ENCODE measurements at places on chromosomes 4 and X. TPM values are rescaled to one million over a fixed set of nuclear protein-coding genes. Genes with fewer than 3 reads are reported as not detected.

GRCh38 chrX:111170017-111170416 is 74.0 kb downstream of the PAK3 start:
- DNase-seq = no peak

DNA sequence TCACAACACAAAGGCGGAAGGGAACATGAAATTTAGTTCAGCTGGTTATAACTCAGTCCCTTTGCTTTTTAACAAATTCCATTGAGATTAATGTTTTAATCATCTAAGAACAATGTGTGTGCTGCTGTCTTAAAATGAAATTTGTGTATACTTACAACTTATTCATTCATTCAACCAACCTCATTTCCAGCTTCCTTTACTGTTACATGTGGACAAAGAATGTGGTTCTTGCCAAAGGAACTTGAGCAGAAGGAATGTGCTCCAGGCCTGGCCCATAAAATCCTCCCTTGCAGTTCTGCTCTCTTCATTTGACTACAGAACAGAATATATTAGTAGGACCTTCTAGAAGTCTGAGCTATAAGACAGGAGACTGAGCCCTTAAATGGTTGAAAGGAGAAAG is 176.8 kb upstream of the GLRA2 start:
- DNase-seq = no peak

- DNase-seq = no peak
Measured at GRCh38 chrX:72299891-72300630, 5.7 kb downstream of the CITED1 start.

DNA sequence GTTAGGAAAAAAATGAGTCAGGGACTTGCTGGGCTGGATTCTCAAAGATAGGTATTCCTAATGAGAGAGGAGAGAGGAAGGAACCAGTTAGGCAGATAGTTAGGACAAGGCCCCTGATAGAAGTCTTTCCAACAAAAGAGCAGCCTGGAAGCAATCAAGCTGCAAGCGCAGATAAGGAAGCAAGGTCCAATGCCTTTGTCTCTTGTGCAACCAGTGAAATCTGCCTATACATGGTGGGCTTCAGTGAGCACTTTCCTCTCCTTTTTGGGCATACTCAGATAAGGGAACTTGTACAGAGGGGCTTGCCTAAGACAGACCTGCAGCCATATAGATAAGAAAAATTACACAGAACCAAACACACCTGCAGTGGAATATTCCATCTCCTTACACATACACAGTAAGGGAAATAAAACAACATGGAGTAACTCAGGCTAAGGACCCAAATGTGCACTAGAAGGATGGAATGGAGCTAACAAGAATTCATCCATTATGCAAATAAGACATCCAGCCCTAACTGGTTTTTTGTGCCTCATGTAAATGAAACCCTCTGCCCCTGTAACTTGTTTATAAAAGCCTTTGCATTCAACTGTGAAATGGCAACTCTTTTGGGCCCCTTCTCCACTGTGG is 68.8 kb downstream of the PCDH18 start:
- no peak for DNase-seq

DNA sequence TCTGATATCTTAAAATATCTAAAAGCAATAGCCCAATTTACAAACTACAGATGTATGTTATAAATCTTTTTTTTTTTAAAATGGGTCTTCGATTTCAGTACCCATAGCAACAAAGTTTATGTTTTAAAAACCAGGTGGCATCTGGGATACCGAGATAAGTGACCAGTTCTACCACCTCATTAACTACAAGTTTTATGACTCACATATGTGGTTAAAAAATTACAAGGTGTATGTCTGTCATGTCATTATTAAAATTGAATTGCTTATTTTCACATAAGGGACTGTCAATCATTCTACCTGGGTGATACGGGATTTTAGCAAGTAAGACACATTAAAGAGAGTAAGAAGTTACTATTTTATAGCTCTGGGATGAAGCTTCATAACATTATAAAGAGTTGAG is 192.0 kb upstream of the ETNPPL start:
- DNase-seq = no peak

- DNase-seq = no peak
Measured at GRCh38 chr4:40562208-40562607, 67.5 kb downstream of the RBM47 start.

The RADX gene
- 1.3 TPM for total RNA-seq

Data from mucosa of descending colon (tissue), 3 donors.